ENCODE measurements at places on chromosomes 5 and 9. TPM values are rescaled to one million over a fixed set of nuclear protein-coding genes. Genes with fewer than 3 reads are reported as not detected.

Gene TMOD1
- total RNA-seq: 1.5 TPM

Gene SPATA31A7
- not detected for total RNA-seq

Gene DOCK2
- total RNA-seq: 220 TPM

Gene GMCL2
- total RNA-seq: not detected

Gene TXNDC8
- not detected for total RNA-seq

Gene MACIR
- total RNA-seq: 5.9 TPM

Gene SLC6A3
- total RNA-seq: not detected

Measured in activated naive CD4-positive, alpha-beta T cell treated with anti-CD3 and anti-CD28 coated beads, Interleukin-2, amount 50 U/mL, for 72 hours (primary cell).